ENCODE measurements at places on chromosomes 12 and 14. TPM values are rescaled to one million over a fixed set of nuclear protein-coding genes. Genes with fewer than 3 reads are reported as not detected.

OS9 gene
- total RNA-seq = 214 TPM

SCN8A gene
- total RNA-seq = 0.39 TPM

KLRC2 gene
- 1.6 TPM for total RNA-seq

PPP2R5E gene
- total RNA-seq = 18.5 TPM

CLEC1B gene
- total RNA-seq = 0.33 TPM
